ENCODE measurements at places on chromosomes 12 and 14.
A peak's percentile ranks its signal among the peaks of the same experiment; 100 is the strongest.

DNA sequence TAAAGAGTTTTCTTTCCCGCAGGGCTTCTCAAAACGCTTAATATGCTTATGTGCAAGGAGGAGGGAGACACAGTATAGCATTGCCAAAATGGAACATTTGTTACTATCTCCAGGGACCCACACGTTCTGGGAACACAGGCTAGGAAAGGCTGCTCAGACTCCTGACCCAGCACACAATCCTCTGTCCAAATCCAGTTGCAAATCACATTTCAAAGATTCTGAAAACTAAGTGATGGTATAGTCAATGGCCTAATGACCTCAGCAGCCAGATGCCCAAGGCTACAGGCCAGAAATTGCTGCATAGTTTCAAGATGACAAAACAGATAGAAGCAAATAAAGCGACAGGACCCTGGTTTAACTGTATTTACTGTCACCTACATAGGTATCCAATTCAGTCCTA lies 97.0 kb upstream of the GRIP1 start:
- no peak for DNase-seq

GRCh38 chr12:58424735-58425392 lies 483.5 kb downstream of the ATP23 start:
- DNase-seq: no peak

GRCh38 chr14:93914278-93914677 lies 12.9 kb upstream of the FAM181A start:
- no peak for DNase-seq

DNA sequence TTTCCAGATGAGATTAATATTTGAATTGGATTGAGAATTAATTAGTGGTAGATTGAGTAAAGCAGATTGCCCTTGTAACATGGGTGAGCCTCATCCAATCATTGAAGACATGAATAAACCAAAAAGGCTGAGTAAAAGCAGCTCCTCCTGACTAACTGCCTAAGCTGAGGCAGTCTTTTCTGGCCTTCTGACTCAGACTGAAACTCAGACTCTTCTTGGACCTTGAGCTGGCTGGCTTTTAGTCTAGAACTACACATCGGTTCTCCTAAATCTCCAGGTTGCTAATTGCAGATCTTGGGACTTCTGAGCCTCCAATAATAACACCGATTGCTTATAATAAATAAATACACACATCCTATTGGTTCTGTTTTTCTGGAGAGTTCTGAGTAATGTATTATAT lies 24.0 kb downstream of the FKBP11 start:
- DNase-seq: no peak

DNA sequence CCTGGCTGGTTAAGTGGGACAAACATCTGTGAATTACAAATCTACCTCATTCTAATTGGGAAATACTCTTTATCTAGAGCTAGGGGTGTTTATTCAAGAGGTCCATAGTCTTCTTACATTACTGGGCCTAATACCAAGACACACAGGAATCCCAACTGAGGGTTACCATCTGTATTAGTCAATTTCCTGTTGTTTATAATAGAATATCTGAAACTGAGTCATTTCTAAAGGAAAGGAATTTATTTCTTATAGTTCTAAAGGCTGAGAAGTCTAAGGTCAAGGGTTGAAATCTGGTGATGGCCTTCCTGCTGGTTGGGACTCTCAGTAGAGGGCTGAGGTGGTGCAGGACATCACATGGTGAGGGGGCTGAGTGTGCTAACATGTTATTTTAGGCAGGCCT lies 36.0 kb downstream of the RTRAF start:
- DNase-seq: no peak

GRCh38 chr12:75294797-75295196 lies 35.3 kb downstream of the CAPS2 start:
- no peak for DNase-seq

DNA sequence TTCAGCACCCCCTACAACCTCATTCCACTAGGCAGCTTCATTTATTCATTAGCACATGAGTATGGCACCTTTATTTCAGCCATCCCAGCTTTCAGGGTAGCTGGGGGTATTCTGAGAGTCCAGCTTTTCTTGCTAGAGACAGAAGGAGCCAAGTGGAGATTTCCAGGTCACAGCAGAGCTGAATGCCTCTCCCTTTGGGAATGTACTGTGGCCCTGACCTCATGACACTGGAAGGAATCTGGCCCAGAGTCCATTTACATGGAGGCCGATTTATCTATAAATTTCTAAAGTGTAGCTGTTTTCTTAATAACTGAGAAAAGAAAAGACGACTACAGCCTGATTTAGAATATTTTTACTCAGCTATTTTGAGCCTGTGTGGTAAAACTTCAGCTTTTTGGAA lies 47.2 kb upstream of the JDP2 start:
- DNase-seq: no peak

DNA sequence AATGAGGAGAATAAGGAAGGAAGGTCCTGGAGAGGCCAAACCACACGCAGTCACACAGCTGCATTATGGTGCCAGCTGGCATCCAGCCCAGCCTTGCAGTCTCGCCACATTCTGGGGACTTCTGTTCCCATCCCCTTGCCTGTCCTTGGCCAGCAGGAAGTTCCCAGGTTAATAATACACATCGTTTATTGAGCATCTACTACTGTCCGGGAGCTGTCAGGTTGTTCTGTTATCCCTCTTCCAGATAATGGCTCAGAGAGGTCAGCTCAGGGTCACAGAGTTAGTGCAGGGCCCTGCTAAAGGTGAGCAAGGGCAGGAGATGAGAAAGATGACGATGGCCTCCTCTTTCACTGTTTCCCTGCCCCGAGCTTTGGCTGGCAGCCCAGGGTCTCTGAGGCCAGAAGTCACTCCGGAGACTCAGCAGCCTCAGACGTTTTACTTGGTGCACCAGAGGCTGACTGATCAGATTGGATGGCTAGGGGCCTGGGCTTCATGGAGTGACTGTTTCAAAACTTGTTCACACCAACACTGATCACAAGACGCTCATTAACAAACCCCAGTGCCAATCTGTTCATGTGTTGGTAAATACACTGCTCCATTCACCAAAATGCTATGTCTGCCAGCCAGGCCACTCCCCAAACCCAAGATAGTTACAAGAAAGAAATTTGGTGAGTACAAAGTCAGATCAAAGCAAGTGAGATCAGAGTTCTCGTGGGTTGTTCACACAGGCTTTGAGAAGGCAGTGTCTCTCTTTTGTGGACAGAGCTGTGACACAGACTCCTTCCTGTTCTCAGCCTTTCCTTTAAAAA lies 79.2 kb downstream of the B4GALNT3 start:
- peak; percentile 65 for DNase-seq

DNA sequence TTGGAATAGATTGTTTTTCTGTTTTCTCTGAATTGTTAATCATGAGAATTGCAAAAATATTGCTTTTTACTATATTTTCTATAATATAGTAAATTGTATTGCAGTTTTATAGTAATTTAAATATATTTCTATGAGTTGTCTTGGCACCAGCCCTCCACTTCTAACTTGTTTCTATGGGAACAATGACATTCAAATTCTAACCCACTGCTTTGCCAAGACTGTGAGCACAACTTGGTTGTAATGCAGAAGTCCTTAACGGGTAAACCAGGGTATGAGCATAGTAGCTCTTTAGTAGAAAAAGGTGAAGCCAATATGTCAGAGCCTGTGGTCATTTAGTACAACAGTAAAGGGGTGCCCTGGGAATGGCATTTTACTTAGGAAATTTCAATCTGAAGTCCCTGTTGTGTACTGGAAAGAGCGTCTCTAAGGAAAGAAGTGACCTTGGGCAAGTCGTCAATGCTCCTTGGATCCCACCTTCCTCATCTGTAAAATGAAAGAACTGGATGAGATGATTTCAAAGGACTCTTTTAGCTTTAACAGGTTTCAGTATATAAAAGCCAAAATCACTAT lies 283.3 kb downstream of the ATP23 start:
- no peak for DNase-seq

DNA sequence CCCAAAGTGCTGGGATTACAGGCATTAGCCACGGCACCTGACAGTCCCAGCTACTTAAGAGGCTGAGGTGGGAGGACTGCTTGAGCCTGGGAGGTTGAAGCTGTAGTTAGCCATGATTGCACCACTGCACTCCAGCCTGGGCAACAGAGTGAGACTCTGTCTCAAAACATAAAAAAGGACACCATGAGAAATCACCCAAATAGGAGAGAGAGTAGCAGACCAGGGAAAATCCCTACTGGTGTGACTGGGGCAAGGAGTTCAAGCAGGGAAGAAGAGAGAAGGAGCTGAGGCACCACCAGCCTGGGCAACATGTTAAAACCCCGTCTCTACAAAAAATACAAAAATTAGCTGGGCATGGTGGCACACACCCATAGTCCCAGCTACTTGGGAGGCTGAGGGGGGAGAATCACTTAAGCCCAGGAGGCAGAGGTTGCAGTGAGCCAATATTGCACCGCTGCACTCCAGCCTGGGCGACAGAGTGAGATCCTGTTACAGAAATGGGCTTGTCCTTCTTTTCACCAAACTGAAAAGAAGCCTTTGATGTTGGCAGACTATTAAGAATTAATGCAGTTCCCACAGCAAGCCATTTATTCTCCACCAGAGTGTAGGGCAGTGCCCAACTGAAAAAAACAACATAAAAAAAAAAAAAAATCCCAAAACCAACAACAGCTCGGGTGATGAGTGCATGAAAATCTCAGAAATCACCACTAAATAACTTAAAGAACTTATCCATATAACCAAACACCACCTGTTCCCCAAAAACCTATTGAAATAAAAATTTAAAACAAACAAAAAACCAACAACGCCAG lies 4.5 kb upstream of the SRSF9 start:
- DNase-seq: no peak

- DNase-seq: no peak
These were observed 17.7 kb downstream of the TBK1 start for GRCh38 chr12:64469455-64470142.

DNA sequence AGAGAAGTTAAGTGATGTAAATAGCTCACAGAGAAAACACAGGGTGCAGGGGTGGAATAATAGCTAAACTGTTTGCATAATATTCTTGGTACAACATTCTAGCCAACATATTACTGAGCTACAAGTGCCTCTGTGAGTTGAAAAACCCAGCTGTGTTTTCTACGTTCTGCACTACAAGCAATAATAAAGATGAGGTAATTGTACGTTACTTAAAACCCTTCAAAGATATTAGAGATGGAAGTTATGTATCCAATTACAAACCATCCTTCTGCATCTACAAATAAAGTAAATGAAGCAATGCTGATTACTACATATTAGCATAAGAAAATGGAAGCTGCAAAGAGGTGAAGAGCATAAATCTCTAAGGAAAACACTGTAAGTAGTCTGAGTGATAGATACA lies 271.4 kb downstream of the SSPN start:
- no peak for DNase-seq

- no peak for DNase-seq
These were observed 222.5 kb downstream of the EXOC5 start for GRCh38 chr14:57046175-57046574.

GRCh38 chr14:27672047-27672446 lies 1074.2 kb upstream of the NOVA1 start:
- DNase-seq: no peak

- no peak for DNase-seq
These were observed 87.7 kb upstream of the PWP1 start for GRCh38 chr12:107597695-107598410.

DNA sequence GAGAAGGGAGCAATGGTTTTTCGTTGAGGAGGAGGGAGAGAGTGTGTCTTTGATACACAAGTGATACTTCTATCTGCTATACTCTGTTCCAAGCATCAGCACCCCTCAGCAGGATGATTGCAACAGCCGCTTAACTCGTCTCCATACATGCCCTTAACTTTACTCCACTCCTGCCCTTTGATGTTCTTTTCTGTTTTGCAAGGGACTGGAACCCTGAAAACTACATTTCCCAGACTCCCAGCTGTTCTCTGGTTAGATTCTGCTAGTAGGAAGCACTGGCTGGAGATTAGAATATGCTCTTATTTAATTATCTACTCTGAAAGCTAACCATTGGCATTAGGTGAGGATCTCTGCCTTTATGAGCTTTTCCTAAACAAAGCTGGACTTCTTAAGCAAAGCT lies 23.5 kb upstream of the CRADD start:
- DNase-seq: no peak

- no peak for DNase-seq
These were observed 3.9 kb upstream of the PPP1R1A start for GRCh38 chr12:54592316-54592715.

DNA sequence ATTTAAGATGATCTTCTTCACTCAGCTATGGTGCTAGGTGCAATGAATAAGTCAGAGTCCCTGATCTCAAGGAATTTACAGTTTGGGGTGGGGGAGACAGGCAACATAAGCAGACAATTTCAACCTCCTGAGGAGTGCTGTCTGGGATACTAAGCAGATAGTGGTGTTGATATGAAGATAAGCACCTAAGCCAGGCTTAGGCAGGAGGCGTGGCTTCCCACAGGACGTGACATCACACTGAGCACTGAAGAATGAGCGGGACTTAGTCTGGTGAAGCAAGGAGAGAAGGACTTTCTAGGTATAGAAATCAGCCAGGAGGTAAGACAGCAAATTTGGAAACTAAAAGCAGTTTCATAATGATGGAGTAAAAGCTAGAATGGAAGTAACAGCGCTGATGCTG lies 6.8 kb downstream of the PRPH start:
- no peak for DNase-seq

GRCh38 chr12:48857278-48857994 lies 5.5 kb upstream of the DDX23 start:
- no peak for DNase-seq

DNA sequence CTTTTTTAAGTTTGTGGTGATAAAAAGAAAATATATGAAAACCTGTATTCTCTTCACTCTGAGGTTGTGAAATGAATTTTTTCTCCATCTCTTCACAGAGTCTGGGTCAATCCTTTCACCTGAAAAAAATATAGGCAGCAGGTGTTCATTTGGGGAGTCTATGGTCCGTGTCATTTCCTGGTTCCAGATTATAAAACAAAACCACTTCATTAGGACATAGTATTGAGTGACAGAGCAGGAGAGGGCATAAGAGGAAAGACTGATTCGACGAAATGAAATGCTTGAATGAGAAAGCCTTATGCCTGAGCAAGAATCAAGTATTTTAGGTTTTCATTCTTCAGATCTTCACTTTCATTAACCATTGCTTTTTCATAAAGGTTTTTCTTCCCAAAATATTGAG lies 51.8 kb upstream of the NUAK1 start:
- DNase-seq: no peak

GRCh38 chr12:91577586-91578539 lies 395.2 kb upstream of the DCN start:
- DNase-seq: no peak

DNA sequence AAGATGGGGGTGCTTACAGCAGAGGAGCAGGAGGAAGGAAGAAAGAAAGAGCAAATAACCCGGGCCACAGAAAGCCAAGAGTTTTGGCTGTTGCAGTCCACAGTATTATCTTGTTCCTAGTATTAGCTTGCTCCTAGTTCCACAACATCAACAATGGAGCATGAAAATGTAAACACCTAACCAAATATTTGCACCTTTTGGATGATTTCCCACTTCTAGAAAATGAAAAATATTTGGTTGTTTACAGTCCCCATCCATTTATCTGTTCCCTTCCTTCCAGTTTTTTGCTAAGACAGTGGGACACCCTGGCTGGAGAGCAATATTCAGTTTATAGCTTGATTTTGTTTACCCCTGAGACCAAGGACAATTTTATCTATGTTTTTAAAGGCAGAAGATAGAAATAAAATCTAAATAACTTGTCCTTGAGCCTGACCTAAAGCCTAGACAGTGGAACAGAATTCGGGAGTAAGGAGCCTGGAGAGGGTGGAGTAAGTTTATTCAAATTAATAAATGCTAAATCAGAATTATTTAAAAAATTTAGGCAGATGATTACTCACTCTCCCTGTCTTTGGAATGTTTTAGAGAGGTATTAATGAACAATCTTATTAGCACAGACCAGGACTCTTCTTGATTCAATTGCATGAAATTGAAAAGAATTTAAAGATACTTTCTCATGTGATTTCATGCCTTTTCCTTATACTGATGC lies 51.6 kb downstream of the RESF1 start:
- DNase-seq: no peak

- no peak for DNase-seq
These were observed 169.8 kb upstream of the PLXNC1 start for GRCh38 chr12:93978553-93978952.
